Calu3 (cell line): ENCODE measurements at places on chromosomes 11 and 22.

GRCh38 chr22:25362215-25362882 is 142.9 kb downstream of the CRYBB2 start:
- no peak overlapping the region for H3K4me3 ChIP-seq
- no peak overlapping the region for H3K27ac ChIP-seq
- peak; percentile 84 for DNase-seq
- no peaks in the 10 kb centered on the region for H3K36me3 ChIP-seq
- no peaks in the 10 kb centered on the region for H3K27me3 ChIP-seq

DNA sequence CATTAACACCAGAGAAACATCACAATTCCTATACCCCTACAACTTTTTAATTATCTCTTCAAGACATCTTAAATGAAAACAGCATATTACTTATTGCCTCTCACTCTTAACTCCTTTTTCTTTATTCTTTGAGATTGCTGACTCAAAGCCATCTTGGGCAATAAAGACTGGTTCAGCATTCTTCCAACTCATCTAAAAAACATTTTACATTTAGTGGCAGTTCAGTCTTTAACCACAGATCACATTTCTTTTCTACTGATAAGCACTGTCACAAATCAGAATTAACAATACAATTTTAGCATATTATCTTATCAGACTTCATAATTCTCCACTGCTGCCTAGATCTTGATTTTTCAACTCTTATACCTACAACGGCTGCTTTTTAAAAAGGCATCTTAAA is 34.0 kb downstream of the SIK3 start:
- H3K36me3 ChIP-seq, result no peaks in the 10 kb centered on the region
- no peak overlapping the region for H3K27ac ChIP-seq
- DNase-seq, result no peak
- no peak overlapping the region for H3K4me3 ChIP-seq
- peaks cover 12% of the 10 kb centered on the region for H3K27me3 ChIP-seq
- no peaks in the 10 kb centered on the region for H3K4me1 ChIP-seq

DNA sequence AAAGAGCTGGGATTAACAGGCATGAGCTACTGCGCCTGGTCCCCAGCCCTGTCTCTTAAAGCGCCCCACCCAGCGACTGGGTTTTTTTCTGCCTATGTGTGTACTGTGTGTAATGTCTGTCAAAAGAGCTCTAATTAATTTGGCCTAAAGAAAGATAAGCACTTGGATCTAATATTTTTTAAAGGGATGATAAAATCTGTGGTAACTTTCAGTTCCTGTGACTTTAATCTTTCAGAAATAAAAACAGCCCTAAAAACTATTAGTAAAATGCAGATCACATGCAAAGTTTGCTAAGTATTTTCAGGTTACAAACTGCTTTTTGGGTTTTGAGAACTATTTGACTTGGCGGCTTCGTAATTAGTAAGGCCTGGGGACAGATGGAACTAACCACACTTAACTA is 1358.7 kb downstream of the LRRC4C start:
- H3K4me1 ChIP-seq, result no peaks in the 10 kb centered on the region
- no peak for DNase-seq
- no peak overlapping the region for H3K4me3 ChIP-seq
- no peak overlapping the region for H3K27ac ChIP-seq

GRCh38 chr22:29457730-29458129 is 19.3 kb downstream of the RFPL1 start:
- no peaks in the 10 kb centered on the region for H3K27me3 ChIP-seq
- peak; percentile 51 for DNase-seq
- H3K4me3 ChIP-seq, result no peak overlapping the region
- H3K27ac ChIP-seq, result no peak overlapping the region

DNA sequence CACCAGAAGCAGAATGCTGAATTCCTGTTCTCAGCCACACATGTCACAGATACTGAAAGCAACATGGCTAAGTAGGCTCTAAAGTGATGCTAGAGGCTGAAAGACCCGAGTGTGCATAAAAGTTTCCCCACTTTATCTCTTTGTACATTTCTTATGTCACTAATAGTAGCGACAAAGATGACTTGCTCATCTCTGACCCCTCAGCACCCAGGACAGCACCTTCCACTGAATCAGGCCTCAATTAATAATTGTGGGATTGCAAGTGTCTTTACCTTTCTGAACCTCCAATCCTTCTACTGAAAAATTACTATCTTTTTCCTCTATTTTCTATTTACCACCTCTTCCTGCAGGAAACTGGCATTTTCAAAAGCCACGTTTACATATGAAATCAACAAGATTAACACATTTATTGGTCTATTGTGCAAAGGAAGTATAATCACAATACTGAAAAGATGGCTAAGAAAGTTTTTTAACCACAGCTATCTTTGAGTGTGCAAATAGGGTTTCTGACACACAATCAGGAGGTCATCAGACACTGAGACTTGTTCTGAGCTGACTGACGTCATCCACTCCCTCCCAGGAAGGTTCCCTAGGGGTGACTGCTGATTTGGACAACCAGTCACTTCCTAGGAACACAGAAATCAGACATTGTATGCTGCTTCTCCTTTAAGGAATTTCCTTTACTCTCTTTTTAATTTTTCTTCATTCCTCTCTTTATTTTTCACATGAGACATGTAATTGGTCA is 213.9 kb upstream of the ISX start:
- DNase-seq, result no peak
- no peaks in the 10 kb centered on the region for H3K36me3 ChIP-seq
- no peaks in the 10 kb centered on the region for H3K4me1 ChIP-seq

GRCh38 chr22:42726811-42727210 is 6.1 kb upstream of the A4GALT start:
- H3K27me3 ChIP-seq, result peaks cover 5% of the 10 kb centered on the region
- peak; percentile 45 for DNase-seq
- H3K36me3 ChIP-seq, result peaks cover 5% of the 10 kb centered on the region
- no peak overlapping the region for H3K27ac ChIP-seq
- H3K4me3 ChIP-seq, result no peak overlapping the region
- H3K4me1 ChIP-seq, result peaks cover 30% of the 10 kb centered on the region

DNA sequence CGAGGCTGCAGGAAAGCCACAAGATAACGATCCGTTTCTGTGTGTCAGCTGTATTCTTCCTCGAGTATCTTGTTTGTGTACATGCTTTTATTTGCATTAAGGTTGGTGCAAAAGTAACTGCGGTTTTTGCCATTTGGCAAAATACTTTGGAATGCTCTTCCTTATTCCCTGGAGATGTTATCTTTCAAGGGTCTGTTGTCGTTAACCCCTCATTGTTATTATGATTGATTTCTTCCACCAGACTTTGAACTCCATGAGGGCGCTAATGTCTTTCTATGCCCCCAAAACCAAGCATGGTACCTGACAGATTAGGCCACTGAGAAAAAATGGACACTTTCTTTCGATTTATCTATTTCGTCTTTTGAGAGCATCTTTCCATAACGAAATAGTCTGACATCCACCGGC is 563 bp upstream of the PSMA1 start:
- peaks cover 16% of the 10 kb centered on the region for H3K4me1 ChIP-seq
- H3K4me3 ChIP-seq, result peak overlapping the region; percentile 85
- H3K27me3 ChIP-seq, result no peaks in the 10 kb centered on the region
- DNase-seq, result no peak
- peak overlapping the region; percentile 93 for H3K27ac ChIP-seq
- H3K36me3 ChIP-seq, result peaks cover 41% of the 10 kb centered on the region

DNA sequence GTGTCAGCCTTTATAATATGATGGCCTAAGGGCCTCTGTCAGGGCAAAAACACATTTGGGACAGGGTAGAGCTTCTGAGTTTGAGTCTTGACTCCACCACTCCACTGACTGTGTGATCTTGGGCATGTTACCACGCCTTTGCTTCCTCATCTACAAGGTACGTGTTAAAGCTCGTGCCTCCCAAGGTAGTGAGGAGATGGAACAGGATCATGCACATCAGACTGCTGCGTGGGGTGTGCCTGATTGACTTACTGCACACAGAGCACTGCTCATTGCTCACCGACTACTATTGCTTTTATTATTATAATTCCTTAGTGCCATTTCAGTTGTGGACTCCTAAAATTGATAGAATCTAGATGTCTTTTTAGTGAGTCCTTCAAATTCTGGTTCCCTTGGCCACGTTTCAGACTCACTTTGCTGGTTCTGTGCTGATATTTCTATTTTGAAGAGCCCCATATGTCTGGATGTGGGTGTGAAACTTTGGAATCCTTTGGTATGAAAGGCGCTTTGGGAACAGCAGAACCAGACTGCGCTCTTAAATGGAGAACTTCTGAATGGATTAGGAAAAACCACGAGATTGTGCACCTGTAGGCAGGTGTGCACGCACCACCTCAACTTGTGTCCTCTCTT is 44.1 kb upstream of the RAB1B start:
- H3K4me1 ChIP-seq, result peaks cover 8% of the 10 kb centered on the region
- peaks cover 12% of the 10 kb centered on the region for H3K36me3 ChIP-seq
- no peak overlapping the region for H3K27ac ChIP-seq
- no peak for DNase-seq
- no peak overlapping the region for H3K4me3 ChIP-seq
- no peaks in the 10 kb centered on the region for H3K27me3 ChIP-seq

- H3K27ac ChIP-seq, result peak overlapping the region; percentile 58
- H3K27me3 ChIP-seq, result no peaks in the 10 kb centered on the region
- no peak overlapping the region for H3K4me3 ChIP-seq
- H3K36me3 ChIP-seq, result peaks cover 5% of the 10 kb centered on the region
- H3K4me1 ChIP-seq, result peaks cover 26% of the 10 kb centered on the region
These were observed 31.5 kb upstream of the CYB5R3 start for GRCh38 chr22:42680648-42681047.

GRCh38 chr22:30890686-30891442 is 77.7 kb downstream of the MORC2 start:
- no peaks in the 10 kb centered on the region for H3K4me1 ChIP-seq
- H3K36me3 ChIP-seq, result no peaks in the 10 kb centered on the region
- no peak overlapping the region for H3K4me3 ChIP-seq
- no peaks in the 10 kb centered on the region for H3K27me3 ChIP-seq

- peak overlapping the region; percentile 84 for H3K27ac ChIP-seq
- H3K27me3 ChIP-seq, result no peaks in the 10 kb centered on the region
- DNase-seq, result peak; percentile 50
These were observed 4.6 kb downstream of the MYH9 start for GRCh38 chr22:36383110-36383581.

DNA sequence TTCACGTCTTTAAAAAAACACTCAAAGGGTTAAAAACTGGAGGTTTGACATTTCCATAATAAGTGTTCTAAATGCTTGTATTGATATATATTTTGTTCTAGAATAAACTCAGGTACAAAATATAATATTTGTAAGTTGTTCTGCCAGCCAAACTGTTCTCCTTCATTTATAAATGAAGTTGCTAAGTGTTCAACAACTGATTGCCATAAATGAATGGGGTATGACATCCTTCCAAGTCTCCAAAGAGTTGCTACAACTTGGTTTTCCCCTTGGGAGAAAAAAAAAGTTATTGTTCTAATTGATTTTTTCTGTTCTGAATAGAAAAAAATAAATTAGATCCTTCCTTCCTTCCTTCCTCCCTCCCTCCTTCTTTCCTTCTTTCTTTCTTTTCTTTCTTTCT is 65.4 kb upstream of the BLID start:
- H3K4me3 ChIP-seq, result no peak overlapping the region
- no peaks in the 10 kb centered on the region for H3K36me3 ChIP-seq
- DNase-seq, result no peak

- no peaks in the 10 kb centered on the region for H3K27me3 ChIP-seq
- peaks cover 41% of the 10 kb centered on the region for H3K4me1 ChIP-seq
- DNase-seq, result no peak
- H3K27ac ChIP-seq, result no peak overlapping the region
These were observed 15.1 kb upstream of the MRGPRX2 start for GRCh38 chr11:19075636-19076035.

GRCh38 chr11:13666708-13667107 is 1.8 kb upstream of the FAR1 start:
- no peak overlapping the region for H3K27ac ChIP-seq
- no peak for DNase-seq
- H3K4me1 ChIP-seq, result peaks cover 16% of the 10 kb centered on the region
- H3K27me3 ChIP-seq, result no peaks in the 10 kb centered on the region
- peaks cover 24% of the 10 kb centered on the region for H3K36me3 ChIP-seq
- no peak overlapping the region for H3K4me3 ChIP-seq

- no peak overlapping the region for H3K27ac ChIP-seq
- H3K27me3 ChIP-seq, result no peaks in the 10 kb centered on the region
These were observed 9.6 kb downstream of the ACO2 start for GRCh38 chr22:41478473-41478872.

DNA sequence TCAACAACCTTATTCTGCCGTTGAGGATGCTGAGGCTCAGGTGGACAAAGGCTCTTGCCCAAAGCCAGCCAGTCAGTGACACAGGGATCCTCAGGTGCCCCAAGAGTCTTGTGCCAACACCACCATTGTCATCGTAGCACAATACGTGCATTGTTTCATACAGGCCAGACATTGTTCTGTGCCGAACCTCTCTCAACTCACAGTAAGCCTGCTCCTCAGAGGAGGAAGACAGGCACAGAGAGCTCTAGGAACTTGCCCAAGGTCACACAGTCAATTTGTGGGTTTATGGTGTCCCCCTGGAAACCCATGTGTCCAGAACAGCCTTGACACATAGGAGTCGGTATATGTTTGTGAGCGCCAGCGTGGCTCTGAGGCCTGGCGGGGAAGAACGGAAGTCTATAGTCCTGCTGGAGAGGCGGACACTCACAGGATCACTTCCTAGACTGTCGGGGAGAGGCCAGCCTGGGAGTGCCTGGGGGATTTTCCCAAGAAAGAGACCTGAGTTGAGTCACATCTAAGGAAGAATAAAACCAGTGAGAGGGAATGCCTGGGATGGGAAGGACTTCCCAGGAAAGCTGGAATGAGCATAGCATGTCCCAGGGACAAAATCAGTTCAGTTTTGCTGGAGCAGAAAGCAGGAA is 20.2 kb downstream of the LIF start:
- H3K27me3 ChIP-seq, result no peaks in the 10 kb centered on the region
- peak overlapping the region; percentile 81 for H3K27ac ChIP-seq
- DNase-seq, result peak; percentile 40
- peaks cover 58% of the 10 kb centered on the region for H3K4me1 ChIP-seq

GRCh38 chr22:24465566-24465965 is 29.6 kb upstream of the UPB1 start:
- DNase-seq, result peak; percentile 42
- peaks cover 39% of the 10 kb centered on the region for H3K4me1 ChIP-seq
- peak overlapping the region; percentile 83 for H3K27ac ChIP-seq
- no peaks in the 10 kb centered on the region for H3K36me3 ChIP-seq

- no peaks in the 10 kb centered on the region for H3K4me1 ChIP-seq
- H3K36me3 ChIP-seq, result no peaks in the 10 kb centered on the region
- H3K27me3 ChIP-seq, result peaks cover 56% of the 10 kb centered on the region
- no peak overlapping the region for H3K4me3 ChIP-seq
These were observed 617 bp upstream of the ARHGAP20 start for GRCh38 chr11:110712659-110713448.

GRCh38 chr11:46607516-46607915 is 9.5 kb downstream of the HARBI1 start:
- no peaks in the 10 kb centered on the region for H3K27me3 ChIP-seq
- H3K27ac ChIP-seq, result no peak overlapping the region
- no peak for DNase-seq
- H3K4me3 ChIP-seq, result no peak overlapping the region
- no peaks in the 10 kb centered on the region for H3K4me1 ChIP-seq

- H3K27me3 ChIP-seq, result no peaks in the 10 kb centered on the region
- H3K4me3 ChIP-seq, result no peak overlapping the region
- H3K36me3 ChIP-seq, result no peaks in the 10 kb centered on the region
- H3K4me1 ChIP-seq, result peaks cover 7% of the 10 kb centered on the region
These were observed 19.7 kb upstream of the ALG8 start for GRCh38 chr11:78158987-78159652.
